Stimulated activated naive CD4-positive, alpha-beta T cell treated with Interleukin-2 at 50 U/mL for 16 hours (primary cell): ENCODE measurements at places on chromosomes 1 and 21.

DNA sequence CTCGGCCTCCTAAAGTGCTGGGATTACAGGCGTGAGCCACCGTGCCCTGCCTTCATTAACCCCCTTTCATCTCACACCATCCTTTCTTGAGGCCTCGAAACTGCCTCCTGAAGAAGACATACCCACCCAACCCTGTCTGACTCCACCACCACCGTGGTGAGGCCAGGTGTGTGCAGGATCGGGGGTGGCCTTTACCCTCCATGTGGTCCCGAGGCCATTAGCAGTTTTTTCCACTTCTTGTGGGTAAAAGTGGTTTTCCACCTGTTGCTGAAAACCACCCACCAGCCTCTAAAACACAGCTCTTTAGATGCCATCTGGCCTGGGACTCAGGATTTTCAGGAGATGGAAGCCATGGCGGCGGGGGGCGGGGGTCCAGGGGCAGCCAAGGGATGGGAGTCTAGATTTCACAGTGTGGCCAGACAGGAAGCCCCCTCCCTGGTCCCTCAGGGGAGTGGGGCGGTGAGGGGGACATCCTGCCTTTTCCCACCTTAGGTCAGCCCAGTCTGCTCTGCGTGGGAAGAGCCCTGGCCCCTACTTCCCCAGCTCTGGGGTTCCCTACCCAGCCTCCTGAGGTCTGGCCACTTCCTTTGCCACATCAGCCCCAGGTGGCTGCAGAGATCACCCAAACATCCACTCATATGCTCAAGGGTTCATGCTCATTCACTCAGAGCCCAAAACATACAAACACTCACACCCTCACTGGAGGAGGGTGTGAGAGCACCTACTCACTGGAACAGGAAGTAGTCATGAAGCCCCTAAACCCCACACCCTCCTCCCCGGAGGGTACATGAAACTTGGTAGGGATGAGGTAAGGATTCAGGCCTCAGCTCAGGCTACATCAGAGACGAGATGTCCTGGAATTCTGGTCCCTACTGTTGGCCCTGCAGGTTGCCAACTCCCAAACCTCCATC, 2.3 kb downstream of the FGR start:
- DNase-seq, result peak; percentile 56

DNA sequence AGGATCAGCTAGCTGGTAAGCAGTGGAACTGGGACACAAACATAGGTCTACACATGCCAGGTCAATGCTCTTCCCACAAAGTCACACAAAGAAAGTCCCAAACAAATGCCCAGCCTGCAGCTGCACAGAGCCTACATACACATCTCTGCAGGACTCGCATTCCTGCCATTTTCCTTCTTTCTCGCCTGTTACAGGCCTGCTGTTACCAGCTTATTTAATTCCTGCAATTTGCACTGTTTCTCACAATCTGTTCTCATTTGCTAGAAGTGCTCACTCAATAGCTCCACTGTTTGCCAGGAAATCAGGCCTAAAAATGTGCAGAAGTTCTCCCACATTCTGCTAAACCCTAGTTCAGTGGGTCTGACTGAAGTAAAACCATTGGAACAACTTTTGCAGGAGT, 362.6 kb upstream of the C1orf87 start:
- no peak for DNase-seq

GRCh38 chr1:207398986-207399385, 55.1 kb upstream of the CR2 start:
- no peak for DNase-seq

DNA sequence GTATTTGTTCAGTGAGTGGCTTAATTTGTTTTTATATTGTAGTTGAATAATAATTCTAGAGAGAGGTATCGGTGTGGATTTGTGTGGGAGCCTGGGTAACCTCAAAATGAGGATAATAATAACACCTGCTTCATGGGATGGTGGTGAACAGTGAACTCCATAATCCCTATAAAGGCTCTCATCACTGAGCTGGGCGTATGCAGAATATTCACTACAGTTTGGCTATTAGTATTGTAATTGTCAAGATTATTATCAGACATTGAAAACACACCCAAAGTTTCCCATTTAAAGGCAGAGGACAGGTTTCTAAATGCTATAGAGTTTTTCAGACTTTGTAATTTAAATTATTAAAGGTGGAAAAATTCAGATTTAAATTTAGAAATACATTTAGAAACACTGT, 7.0 kb upstream of the LAMC2 start:
- no peak for DNase-seq

- DNase-seq, result no peak
These were observed 107.1 kb downstream of the EIF4G3 start for GRCh38 chr1:21069549-21069948.

GRCh38 chr1:144551107-144551542, 41.6 kb upstream of the PPIAL4F start:
- DNase-seq, result no peak

GRCh38 chr1:32104127-32104526, 3.7 kb upstream of the KPNA6 start:
- no peak for DNase-seq

DNA sequence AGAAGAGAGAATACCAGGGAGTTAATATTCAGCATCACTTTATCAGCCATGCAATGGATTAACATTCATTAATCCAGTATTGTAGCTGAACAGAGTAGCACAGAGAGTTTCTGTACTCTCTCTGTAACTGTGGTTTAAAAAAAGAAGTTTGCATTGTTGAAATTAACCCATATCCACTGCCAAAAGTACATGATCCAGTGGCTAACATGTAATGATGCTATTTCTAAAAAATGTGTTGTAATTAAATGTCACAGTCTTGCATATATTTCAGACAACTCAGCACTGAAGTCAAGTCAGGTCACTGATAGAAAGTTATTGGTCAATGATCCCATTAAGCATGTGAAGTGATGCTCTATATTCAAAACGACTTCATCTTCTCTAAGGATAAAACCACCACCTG, 141.3 kb downstream of the NRIP1 start:
- no peak for DNase-seq

DNA sequence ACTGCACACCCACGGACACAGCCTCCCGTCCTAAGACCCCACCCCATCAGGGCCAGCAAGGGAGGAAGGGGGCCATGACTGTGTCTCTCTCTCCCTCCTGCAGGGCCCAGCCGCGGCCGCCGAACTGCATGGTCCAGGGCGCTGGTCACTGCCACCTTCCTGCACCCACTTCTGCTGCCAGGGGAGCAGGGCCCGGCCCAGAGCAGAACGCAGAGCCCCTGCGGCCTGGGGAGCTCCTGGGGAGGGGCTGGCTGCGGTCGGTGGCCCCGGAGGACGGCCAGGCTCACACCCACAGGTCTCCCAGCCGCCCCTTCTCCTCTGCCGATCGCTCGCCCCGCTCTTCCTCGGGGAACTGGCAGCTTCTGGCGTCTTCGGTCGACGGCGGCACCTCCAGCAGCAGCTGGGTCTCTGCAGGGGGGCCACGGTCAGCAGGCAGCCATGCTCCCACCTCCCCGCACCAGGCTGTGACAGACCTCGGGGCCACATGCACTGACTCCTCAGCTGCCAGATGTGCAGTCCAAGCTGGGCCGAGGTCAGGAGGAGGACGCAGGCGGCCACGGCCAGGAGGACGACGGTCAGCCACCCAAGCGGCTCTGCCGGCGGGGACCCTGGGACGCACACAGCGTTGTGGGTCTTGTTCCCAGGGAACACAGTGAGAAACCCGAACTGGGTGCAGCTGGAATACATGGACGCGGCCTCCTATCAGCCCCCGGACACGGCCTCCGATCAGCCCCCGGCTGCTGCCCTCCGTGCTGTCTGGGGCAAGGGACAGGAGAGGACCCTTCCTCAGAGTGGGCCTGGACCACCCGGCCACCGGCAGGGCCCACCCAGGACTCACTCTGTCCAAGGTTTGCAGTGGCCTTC, 2.6 kb downstream of the TNFRSF18 start:
- no peak for DNase-seq

DNA sequence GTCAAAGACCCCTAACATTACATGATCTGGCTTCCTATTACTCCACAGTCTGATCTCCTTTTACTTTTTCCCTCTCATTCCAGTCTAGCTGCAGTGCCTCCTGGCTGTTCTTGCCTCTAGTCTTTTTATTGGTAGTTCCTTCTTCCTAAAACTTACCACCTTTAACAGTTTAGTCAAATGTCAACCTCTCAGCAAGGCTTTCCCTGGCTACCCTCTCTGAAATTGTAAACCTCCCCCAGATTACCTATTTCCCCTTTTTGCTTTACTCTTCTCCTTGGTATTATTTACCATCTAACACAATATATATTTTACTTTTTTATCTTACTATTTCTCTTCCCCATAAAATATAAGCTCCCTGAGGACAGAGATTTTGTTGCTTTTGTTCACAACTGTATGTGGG, 129.6 kb downstream of the CLEC20A start:
- no peak for DNase-seq

DNA sequence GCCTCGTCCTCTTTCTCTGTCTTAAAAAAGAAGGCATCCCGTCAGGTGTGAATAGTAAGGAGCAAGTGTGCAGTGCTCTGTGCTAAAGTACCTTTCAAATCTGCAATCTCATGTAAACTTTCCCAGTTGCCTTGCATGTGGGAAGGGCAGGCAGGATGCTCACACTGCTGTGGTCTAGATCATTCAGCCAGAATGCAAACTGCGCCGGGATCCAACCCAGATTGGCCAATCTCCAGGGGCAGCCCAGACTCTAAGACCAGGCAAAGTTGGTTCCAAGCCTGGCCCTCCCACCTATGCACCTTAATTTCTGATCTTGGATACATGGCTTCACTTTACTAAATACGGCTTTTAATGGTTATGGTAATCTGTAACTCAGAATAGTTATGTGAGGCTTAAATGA, 3.2 kb upstream of the MAP1LC3C start:
- DNase-seq, result no peak

DNA sequence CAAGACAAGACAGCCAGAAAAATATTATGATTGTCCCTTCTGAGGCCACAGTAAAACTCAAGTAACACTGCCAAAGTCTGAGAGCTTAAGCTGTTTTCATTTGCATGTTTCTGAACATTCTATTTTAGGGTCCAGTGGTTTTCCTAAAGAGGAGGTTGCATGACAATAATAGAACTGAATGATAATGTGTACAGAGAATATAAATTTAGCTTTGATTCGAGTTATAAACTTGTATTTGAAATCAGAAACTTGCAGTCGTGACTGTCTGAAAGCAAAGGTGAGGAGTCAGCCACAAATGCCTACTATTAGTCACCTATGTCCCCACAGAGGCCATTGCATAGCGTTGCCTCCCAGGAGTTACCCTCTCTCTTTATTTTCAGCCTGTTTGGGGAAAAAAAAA, 363.1 kb upstream of the ADGRL2 start:
- DNase-seq, result no peak

GRCh38 chr1:85502625-85503083, 37.7 kb upstream of the DDAH1 start:
- DNase-seq, result no peak

GRCh38 chr1:115184951-115185331, 95.6 kb upstream of the TSPAN2 start:
- DNase-seq, result no peak

- no peak for DNase-seq
These were observed 102.9 kb downstream of the ACTL8 start for GRCh38 chr1:17857996-17858395.

GRCh38 chr1:234962340-234962989, 166.2 kb downstream of the TOMM20 start:
- no peak for DNase-seq

GRCh38 chr1:44134071-44134920, 7.1 kb downstream of the KLF18 start:
- no peak for DNase-seq

GRCh38 chr1:26786437-26787380, 1.0 kb upstream of the PIGV start:
- no peak for DNase-seq

DNA sequence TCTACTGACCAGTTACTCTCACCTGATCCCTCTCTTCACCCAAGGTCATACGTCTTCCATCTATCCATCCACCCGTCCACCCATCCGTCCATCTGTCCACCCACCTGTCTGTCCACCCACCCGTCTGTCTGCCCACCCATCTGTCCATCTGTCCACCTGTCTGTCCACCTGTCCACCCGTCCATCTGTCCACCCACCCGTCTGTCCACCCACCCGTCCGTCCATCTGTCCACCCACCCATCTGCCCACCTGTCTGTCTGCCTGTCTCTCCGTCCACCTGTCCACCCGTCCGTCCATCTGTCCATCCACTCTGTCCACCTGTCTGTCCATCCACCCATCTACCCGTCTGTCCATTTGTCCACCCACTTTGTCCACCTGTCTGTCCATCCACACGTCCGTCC, 11.8 kb upstream of the KIF26B start:
- no peak for DNase-seq

- DNase-seq, result no peak
These were observed 3.2 kb downstream of the DPT start for GRCh38 chr1:168725831-168726230.

GRCh38 chr1:82399093-82399492, 598.4 kb downstream of the ADGRL2 start:
- DNase-seq, result no peak

DNA sequence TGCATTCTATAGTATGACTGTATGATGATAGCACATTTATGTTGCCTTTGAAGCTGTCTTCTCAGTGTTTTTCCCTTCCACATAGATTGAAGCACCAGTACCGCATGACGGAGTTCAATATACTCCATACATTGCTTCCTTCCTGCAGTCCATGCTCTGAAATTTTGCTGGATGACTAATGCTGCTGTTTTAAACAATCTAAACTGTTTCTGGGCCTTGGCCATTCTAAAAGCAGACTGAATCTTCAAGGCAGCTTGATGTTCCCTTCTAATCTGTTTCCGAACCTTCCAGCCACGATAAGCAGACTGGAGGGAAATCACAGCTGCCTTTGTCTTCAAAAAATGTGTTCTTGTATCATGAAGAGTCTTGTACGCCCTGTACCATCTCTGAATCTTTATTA, 36.2 kb upstream of the F13B start:
- DNase-seq, result no peak

DNA sequence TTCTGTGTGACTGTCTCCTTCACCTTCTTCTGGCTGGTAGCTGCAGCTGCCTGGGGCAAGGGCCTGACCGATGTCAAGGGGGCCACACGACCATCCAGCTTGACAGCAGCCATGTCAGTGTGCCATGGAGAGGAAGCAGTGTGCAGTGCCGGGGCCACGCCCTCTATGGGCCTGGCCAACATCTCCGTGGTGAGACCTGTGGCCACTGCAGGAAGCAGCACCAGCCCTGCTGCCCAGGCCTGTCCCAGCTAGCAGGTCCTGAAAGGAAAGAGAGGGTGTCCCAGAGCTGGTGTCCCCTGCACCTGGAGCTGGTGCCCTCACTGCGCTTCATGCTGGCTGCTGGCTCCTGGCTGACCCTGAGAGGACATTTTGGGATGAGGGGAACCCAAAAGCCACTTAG, 5.9 kb upstream of the ATXN7L2 start:
- no peak for DNase-seq
